ENCODE measurements at places on chromosomes 2 and 18.

GRCh38 chr2:55232863-55233657 is 572 bp downstream of the RPS27A start:
- peak; percentile 19 for DNase-seq

DNA sequence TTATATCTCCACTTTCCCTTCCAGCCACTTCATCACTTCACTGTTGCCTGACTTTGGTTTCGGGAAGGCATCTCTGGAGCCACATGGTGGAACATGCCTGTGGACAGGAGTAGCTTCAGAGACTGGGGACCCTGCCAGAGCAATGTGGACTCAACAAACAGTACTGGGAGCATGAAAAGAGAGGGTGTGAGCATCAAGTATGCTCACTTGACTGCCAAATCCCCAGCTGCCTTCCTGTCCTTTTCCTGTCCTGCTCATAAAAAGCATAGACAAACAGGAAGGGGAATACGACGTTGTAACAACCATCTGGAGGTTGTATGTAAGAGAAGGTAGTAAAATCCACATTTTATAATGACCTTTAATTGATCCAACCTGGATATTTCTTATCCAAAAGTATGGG is 61.3 kb upstream of the CSRNP3 start:
- DNase-seq = no peak

DNA sequence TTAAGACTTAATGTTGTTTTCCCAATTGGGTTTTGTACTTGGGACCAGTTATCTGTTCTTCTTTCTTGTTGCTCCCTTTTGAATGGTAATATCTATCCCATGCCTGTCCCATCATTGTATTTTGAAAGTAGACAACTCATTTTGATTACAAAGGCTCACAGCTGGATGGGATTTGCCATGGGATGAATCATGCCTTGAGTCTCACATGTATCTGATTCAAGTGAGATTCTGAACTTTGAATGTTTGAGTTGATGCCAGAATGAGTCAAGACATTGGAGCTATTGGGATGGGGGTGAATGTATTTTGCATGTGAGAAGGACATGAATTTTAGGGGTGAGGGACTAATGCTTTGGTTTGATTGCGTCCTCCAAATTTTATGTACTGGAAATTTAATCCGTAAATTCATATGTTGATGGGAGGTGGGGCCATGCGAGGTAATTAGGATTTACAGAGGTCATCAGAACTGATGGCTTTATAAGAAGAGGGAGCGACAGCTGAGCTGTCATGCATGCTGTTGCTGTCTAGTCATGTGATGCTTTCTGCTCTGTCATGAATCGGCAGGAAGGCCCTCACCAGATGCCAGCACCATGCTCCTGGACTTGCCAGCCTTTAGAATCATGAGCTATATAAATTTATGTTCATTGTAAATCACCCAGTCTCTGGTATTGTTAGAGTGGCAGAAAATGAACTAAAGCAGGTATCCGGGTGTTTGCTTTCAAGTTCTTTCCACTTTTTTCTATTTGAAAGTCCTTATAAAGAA is 741.3 kb upstream of the RAB6C start:
- no peak for DNase-seq

DNA sequence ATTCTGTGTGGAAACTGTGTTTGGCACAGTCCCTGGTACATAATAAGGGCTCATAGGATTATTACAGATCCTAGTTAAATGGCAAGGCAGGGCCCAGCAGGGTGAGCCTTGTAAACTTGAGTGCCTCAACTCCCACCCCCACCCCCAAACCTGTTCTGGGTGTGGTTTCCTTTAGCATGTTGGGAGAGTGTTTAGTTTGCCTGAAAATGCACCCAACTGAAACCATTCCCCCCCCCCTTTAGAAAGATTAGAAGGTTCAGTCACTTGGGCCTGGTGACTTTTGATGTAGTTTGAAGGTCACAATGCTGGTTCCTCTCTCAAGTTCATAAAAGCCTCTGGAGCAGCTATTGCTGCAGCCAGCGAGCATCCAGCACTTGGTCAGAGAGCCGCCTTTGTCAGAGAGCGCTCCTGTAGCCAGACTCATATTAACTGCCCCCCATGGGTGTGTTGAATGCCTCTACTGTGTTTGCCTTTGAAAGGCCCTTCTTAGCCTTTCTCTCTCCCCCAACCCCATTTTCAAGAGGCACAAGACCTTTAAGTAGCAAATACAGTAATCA is 113.7 kb downstream of the SPTBN1 start:
- no peak for DNase-seq

DNA sequence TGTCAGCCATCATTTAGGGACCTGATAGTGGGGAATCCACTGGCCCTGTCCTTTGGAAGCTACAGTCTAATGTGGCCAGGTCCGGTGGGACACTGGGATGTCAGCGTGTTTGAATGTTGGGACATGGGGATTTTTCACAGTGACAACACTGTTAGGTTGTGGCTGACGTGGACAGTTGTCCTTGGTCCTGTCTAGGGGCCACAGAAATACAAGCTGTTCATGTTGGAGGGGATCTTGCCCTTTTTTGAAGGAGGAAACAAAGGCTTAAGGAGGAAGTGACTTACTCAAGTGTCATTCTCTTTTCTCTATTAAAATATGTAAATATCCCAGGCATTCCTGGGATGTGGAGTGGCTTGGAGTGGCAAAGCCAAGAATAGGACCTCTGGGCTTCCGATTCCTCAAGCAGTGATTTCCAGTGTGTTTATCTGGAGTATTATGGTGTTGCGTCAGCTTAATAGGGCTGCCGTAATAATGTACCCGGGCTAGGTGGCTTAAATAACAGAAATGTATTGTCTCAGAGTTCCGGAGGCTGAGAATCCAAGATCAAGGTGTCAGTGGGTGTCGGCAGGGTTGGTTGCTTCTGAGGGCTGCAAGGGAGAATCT is 8.5 kb downstream of the ACOXL start:
- DNase-seq = no peak

DNA sequence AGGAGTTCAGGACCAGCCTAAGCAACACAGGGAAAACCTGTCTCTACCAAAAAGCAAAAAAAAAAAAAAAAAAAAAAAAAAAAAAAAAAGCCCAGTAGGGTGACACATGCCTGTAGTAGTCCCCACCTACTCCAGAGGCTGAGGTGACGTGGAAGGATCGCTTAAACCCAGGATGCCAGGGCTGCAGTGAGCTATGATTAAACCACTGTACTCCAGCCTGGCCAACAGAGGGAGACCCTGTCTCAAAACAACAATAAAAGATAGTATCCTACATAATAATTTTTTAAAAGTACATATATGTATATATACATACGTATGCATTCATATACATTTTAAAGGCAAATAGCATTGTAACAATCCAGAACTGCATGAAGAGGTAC is 51.7 kb downstream of the SOS1 start:
- no peak for DNase-seq

DNA sequence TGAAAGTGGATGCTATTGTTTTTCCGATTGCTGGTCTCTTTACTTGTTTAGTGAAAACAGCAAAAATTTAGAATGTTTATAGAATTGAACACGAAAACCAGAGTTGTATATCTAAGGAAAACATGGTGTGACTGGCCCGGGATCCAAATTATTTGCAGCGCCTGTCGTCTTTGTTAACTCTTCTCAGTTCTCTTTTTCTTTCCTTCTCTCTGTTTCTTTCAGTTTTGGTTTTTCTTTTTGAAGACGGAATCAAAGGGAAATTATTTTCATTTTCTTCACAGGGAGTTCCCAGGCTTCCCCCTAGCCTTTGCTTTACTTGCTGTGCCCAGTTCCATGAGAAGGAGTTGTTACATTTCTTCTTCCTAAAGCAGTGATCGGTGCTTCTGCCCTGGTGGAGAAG is 76.0 kb downstream of the AGAP1 start:
- DNase-seq = no peak

DNA sequence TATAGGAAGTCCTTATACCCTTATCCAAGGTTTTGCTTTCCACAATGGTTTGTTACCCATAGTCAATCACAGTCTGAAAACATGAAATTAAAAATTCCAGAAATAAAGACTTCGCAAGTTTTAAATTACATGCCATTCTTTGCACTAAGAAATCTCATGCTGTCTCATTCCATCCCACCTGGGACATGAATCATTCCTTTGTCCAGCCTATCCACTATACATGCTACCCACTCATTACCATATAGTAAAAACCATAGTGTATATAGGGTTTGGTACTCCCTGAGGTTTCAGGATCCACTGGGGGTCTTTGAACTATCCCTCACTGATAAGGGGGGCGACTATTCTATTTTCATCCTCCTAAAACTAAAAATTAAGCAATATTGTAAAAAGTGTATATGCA is 17.0 kb downstream of the SP3 start:
- no peak for DNase-seq

DNA sequence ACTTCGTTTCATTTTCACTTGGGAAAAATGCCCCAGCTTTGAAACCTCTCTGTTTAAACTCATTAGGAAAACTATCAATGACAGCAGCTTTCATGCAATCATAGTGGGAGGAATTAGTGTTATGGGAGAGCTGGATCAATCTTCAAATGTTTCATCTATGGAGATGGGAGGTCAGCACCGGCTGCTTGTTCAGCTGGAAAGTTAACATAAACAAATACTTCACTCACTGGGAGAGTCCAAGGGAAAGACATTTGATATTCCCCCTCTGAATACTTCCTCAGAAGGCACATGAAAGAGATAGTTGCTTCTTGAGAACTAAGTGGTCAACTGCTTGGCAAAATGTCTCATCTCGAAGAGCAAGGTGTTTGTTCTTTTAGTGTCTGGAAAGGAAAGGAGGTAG is 7.3 kb downstream of the LYPD1 start:
- DNase-seq = no peak

GRCh38 chr2:128662051-128662471 is 343.4 kb upstream of the HS6ST1 start:
- DNase-seq = no peak

DNA sequence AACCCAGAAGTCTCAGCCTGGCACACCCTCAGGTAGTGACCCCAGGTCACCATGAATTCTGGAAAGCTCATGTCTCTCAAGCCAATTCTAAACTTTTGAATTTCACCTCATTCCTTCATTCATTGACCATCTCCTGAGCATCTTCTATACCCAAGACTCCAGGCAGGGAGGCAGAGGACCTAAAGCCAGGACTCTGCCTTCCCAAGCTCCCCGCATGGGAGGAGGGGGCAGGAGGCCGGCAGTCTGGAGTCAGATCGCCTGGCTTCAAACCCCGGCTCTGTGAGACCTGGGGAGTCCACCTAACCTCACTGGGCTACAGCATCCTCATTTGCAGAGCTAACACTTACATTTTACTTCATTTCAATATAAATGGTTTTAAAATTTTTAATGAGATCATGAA is 59.0 kb downstream of the SMAD7 start:
- DNase-seq = no peak

GRCh38 chr2:47126783-47127182 is 28.3 kb downstream of the STPG4 start:
- DNase-seq = no peak

DNA sequence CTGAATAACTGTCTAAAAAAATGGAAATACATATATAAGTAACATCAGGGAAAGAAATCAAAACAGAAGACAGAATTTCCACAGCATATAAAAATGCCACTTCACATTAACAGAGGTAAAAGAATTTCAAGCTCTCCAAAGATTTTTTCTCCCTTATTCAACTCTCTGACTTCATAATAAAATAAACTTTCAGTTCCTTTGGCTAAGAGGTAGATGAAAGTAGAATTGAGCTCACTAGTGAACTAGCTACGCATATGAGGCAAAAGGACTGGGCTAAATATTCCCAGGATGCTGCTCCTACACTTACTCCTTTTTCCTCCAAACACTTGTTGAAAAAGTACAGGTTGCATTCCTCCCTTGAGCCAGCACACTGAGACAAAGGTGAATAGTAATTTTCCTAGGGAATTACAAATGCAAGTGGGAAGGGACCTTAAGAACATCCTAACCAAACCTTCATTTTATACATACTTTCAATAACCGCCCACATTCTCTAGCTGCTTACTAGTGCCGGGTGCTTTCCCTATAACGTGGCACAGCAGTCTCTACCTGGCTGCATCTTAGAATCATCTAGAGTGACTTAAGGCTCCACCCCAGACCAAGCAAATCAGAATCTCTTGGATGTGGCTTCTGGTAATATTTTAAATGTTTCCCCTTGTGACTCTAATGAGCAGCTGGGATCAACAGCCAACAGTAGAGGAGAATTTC is 136.6 kb downstream of the MTCL1 start:
- DNase-seq = no peak

DNA sequence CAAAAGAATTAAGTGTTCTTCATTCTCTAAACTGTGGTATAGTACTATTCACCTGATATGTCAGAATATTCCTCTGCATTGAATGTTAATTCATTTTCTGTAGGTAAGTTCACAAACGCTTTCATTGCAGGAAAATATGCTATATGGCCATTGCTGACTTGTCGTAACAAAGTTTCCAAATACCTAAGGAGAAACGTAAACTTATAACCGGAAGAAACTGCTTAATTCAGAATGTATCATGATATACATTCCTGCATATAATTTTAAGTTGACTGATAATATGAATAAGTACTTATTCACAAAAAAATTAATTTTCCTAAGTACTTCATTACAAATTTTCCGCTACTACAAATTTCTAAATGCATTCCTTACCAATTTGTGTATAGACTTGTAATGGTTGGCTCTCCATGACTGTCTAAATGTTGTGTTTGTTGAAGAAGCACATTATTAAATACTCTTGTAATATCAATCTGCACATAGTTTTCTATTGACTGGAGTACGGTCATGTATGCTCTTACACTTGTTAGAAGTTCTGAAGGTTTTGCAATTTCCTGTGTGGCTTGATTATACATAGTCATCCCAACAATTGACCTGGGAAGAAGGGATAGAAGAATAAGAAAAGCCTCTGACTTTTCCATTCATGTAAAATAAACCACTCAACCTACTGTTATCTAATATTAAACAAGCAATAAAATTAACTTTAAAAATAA is 85.4 kb downstream of the NCKAP1 start:
- no peak for DNase-seq

GRCh38 chr2:135245071-135245470 is 193.0 kb downstream of the RAB3GAP1 start:
- peak; percentile 83 for DNase-seq

- DNase-seq = no peak
Measured at GRCh38 chr2:218381916-218382366, at the start of gene SLC11A1. TSS of gene SLC11A1 (plus strand) at chr2:218382273. CDS start at chr2:218382369, 96 bp downstream.

All from NCI-H146 (cell line).